A172 (cell line): ENCODE measurements at places on chromosomes 13 and 19.

DNA sequence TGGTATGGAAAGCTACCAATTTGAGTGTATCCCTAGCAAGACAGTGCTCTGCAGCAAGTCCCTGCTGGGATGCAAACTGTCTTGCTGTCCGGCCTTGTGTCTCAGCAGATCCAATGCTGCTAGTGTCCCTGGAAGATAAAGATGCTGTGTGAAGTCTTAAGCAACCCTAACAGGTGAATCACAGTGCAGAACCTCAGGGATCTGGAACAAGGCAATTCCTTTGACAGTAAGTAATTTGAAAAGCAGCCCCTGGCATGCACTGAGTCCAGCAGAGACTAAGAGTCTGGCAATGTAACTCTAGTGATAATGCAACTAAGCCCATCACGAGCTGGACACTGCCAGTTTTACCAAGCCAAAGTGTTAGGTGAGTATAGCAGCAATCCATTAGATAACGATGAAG, 1.7 kb upstream of the UCHL3 start:
- DNase-seq: no peak

DNA sequence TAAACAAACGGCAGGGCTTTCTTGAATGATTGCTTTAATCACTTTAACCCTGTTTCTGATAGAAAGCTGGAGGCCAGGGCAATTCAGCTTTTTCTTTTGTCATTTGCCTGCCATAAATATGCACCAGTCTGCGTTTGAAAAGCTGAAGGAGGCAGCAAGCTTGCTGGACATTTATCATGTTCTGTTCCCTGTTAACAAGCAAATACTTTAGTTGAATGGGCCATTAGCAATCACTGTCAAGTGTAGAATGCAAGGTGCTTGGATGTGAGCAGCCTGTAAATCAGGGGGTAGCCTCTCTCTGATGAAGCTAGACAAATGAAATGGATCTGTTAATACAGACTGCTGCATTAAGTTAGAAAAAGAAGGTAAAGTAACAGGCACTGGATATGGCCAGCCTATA, 7.6 kb downstream of the EFNB2 start:
- no peak for DNase-seq

- no peak for DNase-seq
Measured at GRCh38 chr13:97460004-97460775, 26.2 kb downstream of the RAP2A start.

- DNase-seq: no peak
Measured at GRCh38 chr13:28796938-28797257, 23.2 kb upstream of the MTUS2 start.

- peak; percentile 65 for DNase-seq
Measured at GRCh38 chr19:1592024-1592754, 476 bp downstream of the MBD3 start.

DNA sequence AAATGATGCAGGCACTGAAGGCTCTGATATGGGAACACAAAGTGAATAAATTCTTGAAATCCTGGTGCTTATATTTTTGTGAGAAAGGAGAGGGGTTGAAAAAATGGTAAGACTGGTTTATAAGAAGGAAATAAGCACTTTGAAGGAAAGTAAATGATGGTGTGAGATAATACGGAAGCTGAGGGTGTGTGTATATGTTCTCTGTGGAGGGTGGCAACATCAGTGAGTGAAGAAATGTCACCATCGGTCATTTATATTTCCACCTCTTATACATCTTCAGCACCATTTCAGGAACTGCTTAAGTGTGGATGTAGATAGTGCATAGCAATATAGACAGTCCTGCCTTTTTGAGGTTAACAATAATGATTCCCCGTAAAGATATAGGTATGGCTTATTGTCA, 17.5 kb downstream of the ZNF136 start:
- no peak for DNase-seq

DNA sequence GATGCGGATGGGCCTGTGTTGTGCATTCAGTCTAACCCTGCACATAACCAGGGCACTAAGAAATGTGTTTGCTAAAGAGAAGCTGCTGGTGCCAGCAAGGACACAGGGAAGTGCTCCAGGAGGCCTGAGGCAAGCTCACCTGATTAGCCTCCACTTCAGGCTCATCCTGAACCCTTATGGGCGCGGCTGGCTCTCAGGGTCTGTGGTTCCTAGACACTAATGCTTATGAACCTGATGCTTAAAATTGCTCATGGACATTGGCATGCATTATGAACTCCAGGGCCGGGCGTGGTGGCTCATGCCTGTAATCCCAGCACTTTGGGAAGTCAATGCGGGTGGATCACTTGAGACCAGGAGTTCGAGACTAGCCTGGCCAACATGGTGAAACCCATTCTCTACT, 34.3 kb downstream of the SERP2 start:
- no peak for DNase-seq

DNA sequence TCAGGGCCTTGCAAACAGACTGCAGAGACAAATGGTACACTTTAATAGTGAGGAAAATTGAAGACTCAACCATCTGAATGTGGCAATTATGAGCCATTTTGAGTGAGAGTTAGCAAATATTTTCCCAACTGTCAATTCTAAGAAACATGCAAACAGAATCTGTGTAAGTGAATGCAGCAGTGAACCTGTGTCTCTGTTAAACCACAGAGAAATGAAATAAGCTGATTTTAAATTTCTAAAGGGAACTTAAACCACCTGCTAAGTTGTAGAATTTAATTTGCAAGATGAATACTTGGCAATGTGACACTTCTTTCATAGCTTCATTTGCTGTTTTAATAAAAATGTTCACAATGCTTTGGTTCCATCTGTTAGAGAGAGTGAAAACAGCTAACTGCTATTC, 42.0 kb upstream of the TDRD3 start:
- no peak for DNase-seq

DNA sequence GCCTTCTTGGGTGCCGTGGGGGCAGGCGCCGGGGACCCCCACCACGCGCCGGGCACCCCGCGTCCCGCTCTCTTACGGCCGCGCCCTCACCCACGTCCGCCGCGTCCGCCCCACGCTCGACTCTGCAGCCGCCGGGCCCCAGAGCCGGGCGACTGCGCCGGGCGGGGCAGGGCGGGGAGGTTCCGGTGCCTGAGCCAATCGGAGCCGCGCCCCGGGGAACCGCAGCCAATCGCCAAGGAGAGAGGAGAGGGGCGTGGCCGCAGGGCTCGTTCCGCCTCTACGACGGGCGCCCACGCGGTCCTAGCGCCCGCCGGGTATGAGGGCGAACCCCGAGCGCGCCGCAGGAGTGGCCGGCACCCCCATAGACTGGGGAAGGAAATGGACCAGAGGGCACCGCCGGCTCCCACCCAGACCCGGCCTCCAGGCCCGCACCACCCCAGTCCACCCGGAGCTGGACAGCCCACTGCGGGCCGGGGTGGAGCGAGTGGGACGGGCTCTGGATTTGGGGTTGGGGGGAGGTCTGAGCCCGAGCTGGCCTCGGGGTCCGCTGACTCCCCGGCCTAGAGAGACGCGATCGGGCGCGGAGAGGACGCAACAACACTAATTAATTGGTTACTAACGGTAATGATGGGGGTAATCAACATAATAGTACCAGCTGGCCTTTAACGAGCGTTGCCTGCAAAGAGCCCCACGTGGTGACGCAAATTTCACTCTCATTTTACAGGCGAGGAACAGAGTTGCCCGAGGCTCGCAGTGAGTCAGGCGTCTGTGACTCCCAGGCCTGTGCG, at the start of gene MFSD12:
TSS of gene MFSD12 (minus strand) at position 126 of the 788 bp plus-strand sequence. CDS start 183 bp downstream, outside the sequence.
- DNase-seq: peak; percentile 87

DNA sequence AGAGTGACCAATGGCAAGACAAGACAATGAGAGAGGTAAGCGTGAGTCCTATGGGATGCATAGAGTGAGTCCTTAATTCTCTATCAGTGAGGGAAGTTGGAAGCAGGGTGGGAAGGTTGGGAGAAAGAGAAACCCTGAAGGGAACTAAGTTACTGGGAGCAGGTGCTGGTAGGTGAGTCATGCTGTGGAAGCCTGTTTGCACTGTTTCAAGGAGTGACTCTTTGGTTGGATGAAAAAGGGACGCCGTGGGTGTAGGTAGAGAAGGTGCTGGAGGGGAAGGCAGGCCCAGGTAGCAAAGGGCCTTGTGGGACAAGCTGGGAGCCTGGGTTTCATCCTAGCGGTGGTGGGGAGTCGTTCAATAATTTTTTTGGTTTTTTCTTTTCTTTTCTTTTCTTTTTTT, 21.9 kb downstream of the IGFL1 start:
- DNase-seq: no peak

GRCh38 chr19:46611776-46612175, 10.6 kb downstream of the CALM3 start:
- no peak for DNase-seq

GRCh38 chr13:50690006-50690405, 153.5 kb downstream of the DLEU7 start:
- no peak for DNase-seq

- DNase-seq: peak; percentile 87
Measured at GRCh38 chr13:33678906-33679657, 138.9 kb upstream of the RFC3 start.

DNA sequence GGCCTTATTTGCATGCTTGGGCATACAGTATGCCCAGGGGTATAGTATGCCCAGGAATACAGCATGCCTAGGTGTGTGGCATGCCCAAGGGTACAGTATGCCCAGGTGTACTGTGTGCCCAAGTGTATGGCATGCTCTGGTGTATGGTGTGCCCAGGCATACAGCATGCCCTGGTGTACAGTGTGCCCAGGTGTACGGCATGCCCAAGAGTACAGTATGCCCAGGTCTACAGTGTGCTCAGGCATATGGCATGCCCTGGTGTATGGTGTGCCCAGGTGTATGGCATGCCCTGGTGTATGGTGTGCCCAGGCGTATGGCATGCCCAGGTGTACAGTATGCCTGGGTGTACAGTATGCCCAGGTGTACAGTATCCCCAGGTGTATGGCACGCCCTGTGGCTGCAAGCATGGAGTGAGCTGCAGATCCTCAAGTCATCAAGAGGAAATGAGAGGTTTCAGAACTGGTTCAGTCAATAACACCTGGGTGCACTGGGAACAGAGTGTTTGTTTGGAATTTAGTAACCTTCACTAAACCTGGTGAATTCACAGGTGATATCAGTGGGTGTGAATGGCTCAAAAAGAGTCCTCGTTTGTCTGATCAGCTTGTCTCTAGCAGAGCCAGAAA, 7.8 kb upstream of the C13orf42 start:
- no peak for DNase-seq

GRCh38 chr13:112891477-112892401, 77.3 kb upstream of the MCF2L start:
- no peak for DNase-seq

DNA sequence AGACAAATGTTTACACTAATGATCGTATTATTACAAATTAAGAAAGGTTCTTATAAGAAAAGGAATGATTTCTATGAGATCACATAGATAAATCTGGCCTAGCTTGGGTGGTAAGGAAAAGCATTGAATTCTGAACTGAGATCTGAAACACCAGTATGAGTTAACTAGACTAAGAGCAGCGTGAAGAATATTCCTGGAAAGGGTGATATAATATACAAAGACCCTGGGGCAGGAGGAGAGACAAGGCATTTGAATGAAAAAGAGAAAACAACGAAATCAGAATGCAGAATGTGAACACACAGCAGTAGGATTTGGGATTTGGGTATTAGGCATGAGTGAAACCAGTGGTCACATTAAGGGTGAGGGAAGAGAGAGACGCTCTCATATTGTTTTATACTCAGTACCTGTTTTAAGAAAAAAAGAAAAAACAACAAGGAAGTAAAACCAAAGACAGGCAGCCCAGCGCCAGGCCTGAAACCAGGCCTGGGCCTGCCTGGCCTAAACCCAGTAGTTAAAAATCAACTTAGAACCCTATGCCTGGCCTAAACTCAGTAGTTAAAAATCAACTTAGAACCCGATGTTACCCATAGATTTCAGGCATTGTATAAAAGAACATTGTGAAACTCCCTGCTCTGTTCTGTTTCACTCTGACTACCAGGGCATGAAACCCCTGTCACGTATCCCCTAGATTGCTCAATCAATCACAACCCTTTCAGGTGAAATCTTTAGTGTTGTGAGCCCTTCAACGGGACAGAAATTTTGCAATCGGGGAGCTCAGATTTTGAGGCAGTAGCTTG, 287.1 kb downstream of the ITGBL1 start:
- no peak for DNase-seq

GRCh38 chr19:44876930-44877535, 14.0 kb upstream of the TOMM40 start:
- DNase-seq: no peak

GRCh38 chr13:84400706-84401105, 518.4 kb upstream of the SLITRK1 start:
- peak; percentile 88 for DNase-seq

- no peak for DNase-seq
Measured at GRCh38 chr19:28652765-28653164, 560.2 kb downstream of the UQCRFS1 start.

DNA sequence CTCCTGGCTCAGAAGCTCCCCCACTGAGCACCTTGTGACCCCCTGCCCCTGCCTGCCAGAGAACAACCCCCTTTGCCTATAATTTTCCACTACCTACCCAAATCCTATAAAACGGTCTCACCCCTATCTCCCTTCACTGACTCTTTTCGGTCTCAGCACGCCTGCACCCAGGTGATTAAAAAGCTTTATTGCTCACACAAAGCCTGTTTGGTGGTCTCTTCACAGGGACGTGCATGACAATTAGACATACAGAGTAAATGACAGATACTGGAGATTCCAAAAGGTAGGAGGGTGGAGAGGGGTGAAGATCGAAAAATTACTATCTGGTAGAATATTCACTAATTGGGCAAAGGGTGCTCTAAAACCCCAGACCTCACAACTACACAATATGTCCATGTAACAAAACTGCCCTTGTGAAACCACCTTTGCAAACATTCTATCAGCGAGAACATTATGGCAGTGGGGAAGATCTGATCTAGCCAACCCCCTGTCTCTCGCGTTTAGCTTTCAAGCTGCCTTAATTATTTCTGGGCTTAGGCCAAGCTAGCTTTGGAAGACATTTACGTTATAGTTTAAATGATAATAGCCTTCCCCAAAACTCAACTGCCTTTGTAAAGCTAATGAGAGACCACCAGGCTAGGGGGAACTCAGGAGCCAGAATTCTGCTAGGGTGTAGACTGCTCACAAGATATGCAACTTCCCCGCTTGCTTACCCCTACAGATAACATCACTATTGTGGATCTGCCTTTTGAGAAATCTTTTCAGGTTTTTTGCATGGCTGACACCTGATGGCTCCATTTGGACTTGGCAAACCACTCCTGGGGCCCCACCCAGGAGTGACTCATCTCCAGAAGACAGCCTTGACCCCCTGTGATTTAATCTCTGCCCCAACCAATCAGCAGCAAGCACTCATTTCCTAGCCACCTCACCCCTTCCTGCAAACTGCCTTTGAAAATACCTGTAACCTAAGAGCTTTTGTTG, 1534.0 kb upstream of the SPRY2 start:
- DNase-seq: peak; percentile 14

DNA sequence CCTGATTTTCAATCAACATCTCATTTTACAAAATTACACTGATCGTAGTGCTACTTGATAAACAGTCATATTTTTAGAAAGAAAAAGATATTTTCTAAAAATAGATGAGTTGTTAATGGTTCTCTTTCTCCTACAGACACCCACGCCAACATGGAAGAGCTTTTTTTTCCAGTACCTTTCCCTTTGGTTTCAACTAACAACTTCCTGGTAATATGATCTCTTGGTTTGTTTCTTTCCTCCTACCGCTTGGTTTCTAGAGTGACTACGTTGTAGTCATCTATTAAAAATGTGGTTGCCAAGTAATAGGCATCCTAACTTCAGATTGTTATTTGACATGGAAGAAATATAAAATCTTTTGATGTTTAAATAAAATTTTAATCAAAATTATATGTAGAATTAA, 189.0 kb downstream of the LACC1 start:
- peak; percentile 78 for DNase-seq

GRCh38 chr19:11023710-11024109, 62.9 kb downstream of the SMARCA4 start:
- DNase-seq: no peak
